Stimulated activated CD8-positive, alpha-beta memory T cell treated with anti-CD3 and anti-CD28 coated beads, Interleukin-7, amount 100 ng/mL, for 1 hour (primary cell): ENCODE measurements at places on chromosomes 7 and 10.

DNA sequence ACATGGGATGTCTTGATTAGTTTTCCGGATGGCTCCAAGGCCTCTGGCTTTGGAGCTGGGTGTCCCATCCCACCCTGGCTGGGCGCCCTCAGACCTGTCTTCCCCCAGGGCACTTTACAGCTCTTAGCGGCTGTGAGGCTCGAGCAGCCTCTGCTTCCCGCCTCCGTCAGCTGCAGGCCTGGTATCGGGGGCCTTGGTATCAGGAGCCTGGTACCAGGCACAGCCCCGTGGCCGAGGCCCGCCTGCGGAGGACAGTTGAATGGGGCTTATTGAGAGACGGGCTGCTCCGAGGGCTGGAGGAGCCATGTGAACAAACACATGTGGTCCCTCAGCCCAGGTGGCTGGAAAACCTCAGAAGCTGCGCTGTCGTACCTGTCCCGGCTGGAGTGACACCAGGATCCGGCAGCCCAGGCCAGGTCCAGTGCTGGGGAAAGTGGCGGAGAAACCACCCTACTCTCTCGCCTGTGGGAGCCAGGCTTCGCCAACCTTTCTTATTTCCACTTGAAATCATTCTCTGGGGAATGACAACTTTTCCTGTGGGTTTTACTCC lies 23.9 kb upstream of the AP5Z1 start:
- no peak for DNase-seq

GRCh38 chr7:108063520-108063933 lies 60.6 kb upstream of the LAMB1 start:
- DNase-seq: no peak

DNA sequence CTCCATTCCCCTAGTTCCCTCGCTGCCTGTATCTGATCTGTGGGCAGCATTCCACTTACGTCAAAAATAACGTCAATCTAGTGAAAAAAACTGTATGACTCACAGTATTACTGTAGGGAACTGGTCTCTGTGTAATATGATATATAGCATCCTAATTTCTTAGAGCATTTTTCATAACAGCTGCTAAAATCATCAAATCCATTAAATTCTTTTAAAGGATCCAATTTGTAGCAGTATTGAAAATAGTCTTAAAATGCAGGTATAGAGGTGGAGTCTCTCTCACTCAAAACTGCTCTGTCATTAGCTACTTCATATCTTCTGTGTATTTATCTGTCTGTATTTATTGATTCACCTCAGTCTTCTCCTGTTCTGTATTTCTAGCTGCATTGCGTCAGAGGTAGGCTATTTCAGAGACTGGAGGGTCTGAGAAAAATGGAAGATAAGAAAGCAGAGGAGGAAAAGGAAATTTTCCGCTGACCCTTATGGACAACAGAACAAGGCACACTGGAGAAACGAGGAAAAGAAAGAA lies 59.9 kb downstream of the PON1 start:
- DNase-seq: no peak

DNA sequence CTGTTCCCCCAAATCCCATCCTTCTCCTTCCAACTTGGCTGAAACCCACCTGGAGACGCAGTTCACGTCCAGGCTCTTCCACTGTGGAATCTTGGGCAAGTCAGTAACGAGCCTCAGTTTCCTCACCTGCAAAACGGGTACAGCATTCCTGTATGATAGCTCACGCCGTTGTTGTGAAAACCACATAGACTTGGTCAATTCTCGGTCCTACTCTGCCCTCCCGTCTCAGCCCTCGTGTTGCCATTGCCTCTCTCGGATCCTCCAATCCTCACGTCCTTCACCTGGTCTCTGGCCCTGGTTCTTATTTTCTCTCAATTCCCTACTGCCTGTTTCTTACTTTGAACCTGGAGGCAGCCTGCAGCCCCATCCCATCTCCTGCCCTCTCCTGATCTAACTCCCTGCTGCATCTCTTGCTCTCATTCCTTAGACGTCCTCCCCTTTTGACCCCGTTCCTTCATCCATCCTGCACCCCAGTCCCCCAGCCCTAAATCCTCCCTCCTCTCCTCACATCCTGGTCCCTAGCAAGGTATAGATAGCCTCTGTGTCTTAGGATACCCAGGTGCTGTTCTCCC lies 2.0 kb upstream of the MUC12 start:
- no peak for DNase-seq

- DNase-seq: no peak
These were observed 84.5 kb upstream of the DYNC1I1 start for GRCh38 chr7:95687759-95688343.

DNA sequence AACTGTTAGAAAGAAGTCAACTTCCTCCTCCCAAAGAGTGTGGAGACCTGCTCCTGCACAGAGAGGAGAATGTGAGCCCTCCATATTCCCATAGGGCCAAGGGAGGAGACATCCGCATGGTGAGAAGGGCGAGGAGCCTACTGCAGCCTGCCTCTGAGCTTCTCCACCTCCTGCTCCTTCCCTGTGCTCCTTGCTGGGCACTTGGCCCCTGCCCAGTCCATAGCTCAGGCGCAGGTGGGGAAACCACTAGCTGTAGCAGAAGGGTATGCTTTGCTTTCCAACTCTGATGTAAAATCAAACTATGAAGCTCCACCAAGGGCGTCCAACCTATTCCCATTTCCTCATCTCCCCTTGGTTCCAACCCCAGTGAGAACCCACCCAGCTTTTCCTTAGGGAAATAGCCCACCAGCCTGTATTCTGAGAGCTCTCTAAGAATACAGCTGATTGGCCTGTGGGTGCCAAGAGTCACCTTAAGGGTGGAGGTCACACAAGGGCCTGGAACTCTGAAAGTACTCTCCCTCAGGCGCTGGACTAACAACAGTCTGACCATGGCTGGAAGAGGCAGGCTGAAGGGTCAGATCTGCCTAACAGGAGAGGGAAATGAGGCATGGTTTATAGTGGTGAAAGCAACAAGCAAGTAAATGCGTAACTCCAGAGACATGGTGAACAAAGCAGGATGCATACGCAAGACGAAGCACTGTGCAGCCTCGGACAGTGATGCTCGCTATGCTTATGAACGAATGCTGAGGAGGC lies 13.9 kb downstream of the ZNF488 start:
- no peak for DNase-seq

- DNase-seq: no peak
These were observed 30.3 kb downstream of the OAT start for GRCh38 chr10:124388476-124388822.

DNA sequence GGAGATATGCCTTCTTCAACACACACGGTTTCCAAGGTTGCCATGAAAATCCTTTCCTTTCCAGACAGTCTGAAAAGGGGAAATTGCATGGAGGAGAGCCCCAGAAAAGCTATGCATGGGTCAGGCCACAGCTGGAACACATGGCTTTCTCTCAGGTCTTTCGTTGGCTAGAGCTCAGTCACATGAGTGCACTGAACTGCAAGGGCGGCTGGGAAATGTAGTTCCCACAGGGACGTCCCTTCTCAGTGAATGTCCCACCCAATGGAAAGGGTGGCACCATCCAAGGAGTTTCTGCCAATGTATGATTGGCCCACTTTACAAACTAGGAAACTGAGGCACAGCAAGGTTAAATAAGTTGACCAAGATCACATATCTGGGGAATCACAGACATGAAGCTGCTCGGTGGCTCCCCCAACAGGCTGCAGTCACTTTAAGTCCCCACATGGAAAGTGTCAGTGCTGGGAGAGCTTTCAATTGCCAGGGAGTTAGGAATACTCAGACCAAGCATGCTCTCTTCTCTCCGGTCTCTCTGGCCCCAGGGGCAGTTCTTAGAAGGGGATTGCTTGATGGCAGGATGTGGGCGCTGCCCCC lies 571.3 kb downstream of the GLRX3 start:
- DNase-seq: no peak

DNA sequence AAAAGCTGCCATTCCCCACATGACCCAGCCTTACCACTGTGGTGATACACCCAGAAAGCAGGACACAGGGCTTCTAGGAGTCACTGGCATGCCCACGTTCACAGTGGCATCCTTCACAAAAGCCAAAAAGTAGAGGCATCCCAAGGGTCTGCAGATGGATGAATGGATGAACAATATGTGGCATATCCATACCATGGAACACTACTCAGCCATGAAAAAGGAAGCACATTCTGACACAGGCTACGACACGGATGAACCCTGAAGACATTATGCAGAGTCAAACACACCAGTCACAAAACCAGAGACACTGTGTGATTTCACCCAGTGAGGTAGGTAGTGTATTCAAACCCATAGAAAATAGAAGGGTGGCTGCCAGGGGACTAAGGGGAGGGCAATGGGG lies 104.7 kb upstream of the DDC start:
- DNase-seq: no peak

DNA sequence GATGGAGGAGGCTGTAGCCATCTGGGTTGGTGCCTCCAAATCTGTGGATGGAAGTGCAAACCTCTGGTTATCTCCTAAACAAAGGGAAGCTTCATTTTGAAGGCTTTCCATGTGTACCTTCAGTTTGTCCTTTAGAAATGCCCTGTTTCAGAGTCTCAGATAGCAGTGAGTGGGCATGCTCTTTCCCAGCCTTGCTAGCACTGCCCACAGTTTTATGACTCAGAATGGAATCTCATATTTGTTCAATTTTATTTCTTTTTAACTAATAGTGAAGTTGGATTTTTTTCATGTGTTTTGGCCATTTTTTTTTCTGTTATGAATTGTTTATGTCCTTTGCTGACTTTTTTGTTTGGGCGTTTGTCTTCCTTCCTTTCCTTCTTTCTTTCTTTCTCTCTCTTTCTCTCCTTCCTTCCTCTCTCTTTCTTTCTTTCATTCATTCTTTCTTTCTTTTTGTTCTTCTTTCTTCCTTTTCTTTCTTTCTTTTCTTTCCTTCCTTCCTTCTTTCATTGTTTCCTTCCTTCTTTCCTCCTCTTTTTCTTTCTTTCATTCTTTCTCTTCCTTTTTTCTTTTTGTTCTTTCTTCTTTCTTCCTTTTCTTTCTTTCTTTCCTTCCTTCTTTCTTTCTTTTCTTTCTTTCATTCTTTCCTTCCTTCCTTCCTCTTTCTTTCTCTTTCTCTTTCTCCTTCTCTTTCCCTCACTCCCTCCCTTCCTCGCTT lies 25.6 kb downstream of the PRF1 start:
- no peak for DNase-seq

GRCh38 chr10:100307684-100308083 lies 21.2 kb upstream of the BLOC1S2 start:
- no peak for DNase-seq

- DNase-seq: no peak
These were observed 7.1 kb upstream of the IL2RA start for GRCh38 chr10:6069081-6069931.

DNA sequence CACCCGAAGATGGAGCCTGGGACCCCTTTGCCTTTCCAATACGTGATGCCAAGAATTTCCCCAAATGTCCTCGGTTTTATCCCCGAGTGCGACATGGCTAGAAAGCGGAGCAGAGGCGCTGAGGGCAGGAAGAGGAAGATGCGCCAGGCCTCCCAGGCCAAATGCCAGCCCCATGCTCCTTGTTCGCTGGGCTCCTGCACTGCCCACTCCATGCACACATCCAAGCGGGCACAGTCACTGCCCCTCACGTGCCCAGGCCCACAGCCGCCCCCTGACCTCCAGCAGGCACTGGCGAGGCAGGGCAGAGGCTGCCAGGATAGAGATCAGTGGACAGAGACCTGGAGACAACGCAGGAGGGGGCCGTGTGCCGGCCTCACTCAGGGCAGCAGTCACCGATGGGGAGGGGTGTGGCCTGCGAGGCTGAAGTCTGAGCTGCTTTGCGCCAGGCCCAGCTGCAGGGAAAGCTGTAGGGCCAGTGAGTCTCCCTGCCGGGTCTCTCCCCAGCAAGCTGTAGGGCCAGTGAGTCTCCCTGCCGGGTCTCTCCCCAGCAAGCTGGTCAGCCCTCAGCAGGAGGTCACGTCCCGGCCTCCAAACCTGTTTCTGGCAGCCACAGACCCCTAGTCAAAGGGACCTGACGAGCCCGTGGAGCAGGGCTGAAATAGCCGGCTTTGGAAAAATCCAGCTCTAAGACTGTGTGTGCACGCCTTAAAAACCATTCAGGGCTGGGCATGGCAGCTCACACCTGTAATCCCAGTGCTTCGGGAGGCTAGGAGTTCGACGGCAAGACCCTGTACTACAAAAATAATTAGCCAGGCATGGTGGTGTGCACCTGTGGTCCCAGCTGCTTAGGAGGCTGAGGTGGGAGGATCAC lies 100.6 kb upstream of the DIP2C start:
- no peak for DNase-seq

- DNase-seq: no peak
These were observed 8.3 kb upstream of the ARHGAP12 start for GRCh38 chr10:31936933-31937332.

GRCh38 chr7:50298811-50299562 lies 5.5 kb upstream of the IKZF1 start:
- DNase-seq: no peak
